CD4-positive, alpha-beta memory T cell (primary cell): ENCODE measurements at places on chromosomes 6 and 20.

GRCh38 chr6:12567682-12568081 is 148.9 kb upstream of the PHACTR1 start:
- DNase-seq = no peak

DNA sequence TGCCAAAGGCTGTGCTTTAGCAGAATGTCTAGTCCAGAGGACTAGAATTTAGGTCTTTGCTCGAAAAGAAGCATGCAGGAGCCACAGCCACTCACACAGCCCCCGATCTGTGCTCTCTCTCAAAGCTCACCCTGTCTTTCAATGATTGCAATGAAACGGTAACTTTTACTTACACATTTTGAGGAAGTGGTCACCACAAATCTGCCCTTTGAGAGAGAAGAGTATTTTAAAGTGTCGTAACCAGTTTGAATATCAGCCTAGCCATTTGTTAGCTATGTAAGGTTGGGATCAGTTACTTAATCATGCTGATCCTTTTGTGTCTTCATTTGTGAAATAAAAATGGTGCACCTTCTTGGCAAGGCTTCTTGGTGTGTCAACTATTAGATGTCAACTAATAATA is 209.0 kb downstream of the TFAP2A start:
- DNase-seq = no peak

DNA sequence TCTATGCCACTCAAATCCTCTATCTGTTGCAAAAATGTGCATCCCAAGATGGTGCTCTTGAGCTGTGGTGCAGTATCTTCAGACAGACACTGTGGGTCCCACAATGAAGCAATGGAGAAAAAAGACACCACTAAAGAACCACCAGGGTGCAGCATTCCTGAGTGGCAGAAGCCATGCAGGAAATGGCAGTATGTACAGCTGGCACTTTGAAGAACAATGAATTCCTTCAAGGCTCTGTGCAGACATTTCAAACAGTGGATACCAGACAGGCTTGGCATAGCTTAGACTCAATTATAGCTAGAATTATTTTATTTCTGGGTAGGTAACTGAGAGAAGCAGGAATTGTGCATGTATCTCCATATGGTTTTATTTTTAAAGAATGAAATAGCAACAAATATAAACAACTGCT is 24.0 kb upstream of the HDAC2 start:
- DNase-seq = peak; percentile 26

DNA sequence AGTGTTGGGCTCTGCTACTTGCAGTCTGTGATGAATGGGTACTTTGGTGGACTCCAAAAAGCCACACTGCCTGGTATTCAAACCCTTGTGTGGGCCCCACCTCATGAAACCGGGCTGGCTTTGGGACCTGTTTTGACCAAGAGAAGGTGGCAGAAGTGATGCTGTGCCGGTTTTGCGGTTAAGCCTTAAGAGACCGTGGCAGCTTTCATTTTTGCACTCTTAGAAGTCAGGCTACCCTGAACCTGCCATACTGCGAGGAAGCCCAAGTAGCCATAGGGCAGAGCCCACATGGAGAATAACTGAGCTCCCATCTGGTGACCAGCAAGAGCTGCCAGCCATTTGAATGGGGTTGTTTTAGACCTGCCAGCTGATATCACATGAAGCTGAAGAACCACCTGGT is 10.2 kb downstream of the SULF2 start:
- DNase-seq = no peak

- DNase-seq = no peak
Measured at GRCh38 chr6:105015482-105015881, 58.6 kb downstream of the LIN28B start.

GRCh38 chr6:107491138-107491609 is 1.3 kb downstream of the SOBP start:
- no peak for DNase-seq
